ENCODE measurements at places on chromosomes 11 and 22.
A peak's percentile ranks its signal among the peaks of the same experiment; 100 is the strongest.

DNA sequence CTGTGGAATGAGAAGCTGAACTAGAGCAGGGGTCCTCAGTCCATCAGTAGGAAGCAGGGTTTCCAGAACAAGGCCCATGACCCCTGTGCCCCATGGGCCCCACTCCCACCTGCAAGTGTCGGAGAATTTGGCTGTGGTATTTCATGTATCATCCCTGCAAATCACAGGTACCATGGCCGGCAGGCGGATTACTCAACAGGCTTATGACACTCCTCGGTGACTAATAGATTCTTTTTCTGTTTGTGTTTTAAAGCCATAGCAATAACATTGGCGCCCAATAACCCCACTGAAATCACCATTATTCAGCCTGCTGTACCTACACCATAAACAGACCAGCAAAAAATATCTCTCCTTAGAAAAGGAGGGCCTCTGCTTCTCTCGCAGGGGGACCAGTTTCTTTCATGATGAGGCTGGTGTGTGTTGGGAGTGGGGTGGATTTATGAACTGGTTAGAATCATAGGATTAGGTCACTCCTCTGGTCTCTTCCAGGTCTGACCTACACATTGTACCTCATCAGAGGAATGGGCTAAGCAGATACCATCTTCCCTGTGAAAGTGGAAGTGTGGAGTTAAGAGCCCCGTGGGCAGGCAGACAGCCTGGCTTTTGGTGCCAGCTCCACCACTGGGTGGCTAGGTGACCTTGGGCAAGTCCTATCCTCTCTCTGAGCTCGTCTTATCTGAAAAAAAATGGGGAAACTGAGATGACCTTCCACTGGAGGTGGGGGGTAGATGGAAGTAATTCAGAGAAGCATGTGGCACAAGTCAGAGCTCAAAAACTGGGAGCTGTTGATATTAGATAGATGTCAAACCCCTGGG lies 60.2 kb upstream of the WNT11 start:
- no peak for DNase-seq

- DNase-seq = no peak
Observed at GRCh38 chr22:32967386-32968101, 90.6 kb downstream of the SYN3 start.

DNA sequence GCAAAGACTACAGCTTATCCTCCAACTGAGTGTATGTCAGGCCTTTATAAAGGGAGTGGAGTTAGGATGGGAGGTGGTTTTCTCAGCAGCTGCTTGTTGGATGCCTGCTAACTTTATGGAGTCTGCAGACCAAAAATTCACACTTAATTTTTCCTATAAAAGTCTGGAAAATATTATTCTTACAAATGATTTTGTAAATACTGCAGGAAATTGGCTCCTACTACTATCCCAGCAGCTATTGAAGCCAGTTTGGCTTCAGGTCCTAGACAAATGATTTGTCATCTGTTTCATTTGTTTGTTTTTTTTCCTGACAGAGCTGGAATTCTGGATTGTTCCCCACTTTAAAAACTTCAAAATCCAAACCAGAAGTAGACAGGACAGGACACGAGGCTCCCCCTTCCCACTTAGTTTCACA lies 292.5 kb downstream of the TMEM135 start:
- no peak for DNase-seq

DNA sequence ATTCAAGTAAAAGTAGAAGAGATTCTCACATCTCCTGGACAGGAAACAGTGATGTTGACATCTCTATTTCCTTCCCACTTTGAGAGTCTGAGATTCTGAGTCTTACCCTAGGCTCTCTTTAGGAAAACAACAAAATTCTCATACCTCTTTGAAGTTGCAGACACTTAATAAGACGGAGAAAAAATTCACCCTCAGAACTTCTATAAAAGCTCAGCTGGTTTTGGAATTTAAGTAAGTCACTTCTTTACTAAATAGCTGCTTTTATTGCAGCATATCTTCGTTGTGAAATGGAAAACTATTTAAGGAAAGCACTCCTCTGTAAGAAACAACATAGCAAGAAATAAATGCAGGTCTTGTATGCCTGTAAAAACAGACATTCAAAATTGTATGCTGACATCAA lies 79.1 kb downstream of the MSANTD4 start:
- DNase-seq = no peak

GRCh38 chr22:20904008-20904979 lies 12.9 kb upstream of the CRKL start:
- DNase-seq = no peak

DNA sequence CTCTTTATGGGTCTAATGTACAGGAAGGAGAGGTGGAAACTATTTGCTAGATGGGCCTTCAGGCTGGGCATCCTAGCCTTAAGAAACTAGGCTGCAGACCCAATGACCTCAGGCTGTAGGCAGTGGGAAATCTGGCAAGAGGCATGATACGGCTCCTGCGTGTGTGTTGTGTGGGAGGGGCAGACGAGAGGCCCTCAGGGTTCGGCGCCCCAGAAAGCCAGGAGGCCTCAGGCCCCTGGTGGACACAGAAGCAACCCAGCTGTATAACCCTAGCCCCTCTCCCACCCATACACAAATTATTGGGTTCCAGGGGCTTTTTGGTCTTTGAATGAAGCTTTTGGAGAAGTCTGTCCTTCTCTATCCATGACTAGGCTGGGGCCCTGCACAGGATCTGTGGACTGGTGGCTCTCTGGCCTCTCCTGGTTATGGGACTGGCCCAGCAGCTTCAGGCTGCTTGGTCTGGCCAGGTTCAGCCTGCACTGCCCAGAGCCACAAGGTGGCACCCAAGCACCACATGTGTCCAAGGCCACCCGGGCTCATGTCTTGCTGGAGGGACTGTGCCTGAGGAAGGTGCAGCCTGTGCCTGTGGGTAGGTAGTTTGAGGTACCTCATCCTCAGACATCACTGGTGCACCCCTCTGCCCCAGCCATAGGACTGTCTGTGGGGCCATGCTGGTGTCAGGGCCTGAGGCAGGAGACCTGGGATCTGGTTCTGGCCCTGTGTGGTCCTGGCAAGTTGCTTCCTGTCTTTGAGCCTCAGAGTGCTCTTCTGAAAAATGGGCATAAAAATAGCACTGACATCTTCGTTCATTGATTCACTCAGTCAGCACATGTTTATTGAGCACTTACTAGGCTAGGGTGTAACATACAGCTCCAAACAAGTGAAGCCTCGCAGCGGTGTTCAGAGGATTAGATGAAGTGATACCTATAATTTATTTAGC lies 87.5 kb downstream of the RRM1 start:
- DNase-seq = peak; percentile 28

GRCh38 chr11:33774736-33775466 lies 581 bp upstream of the FBXO3 start:
- DNase-seq = no peak

DNA sequence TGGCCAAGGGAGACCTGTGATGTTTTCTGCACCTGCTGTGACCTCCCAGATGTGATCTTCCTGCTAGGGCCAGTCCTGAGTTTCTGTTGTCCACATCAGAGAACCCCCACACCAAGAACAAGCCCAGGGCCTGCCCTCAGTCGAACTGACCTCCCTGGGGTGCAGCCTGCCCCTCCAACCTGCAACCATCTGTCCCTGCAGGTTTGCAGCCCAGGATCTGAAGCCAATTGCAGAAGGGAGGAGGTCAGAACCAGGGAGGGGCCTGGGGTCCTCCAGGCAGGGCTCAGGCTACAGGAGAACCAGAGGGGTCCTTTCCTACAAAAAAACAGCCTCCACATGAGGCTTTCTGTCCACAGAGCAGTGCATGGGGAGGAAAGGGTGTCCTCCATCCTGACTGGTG lies 807 bp downstream of the TRIM3 start:
- no peak for DNase-seq

GRCh38 chr11:66082946-66083698 lies 13.1 kb downstream of the PACS1 start:
- no peak for DNase-seq

GRCh38 chr22:35318346-35319215 lies 18.9 kb downstream of the TOM1 start:
- DNase-seq = no peak

DNA sequence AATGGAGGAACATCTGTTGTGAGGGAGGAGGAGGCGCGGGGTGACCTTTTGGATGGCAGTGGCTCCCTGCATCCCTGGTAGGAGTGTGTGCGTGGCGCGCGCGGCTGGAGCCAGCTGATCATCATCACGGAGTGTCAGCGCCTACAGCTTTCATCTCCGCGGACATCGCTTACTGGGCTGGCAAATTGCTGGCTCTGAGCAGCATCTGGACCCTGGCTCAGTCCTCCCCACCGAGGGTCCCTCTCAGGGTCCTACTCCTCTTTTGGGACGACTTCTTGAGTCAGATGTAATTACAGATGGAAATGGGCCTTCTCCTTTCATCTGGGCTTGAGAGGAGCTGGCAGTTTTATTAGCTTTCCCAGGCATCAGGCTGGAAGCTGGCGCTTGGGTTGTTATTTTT lies 85.3 kb downstream of the CACNA1I start:
- no peak for DNase-seq

DNA sequence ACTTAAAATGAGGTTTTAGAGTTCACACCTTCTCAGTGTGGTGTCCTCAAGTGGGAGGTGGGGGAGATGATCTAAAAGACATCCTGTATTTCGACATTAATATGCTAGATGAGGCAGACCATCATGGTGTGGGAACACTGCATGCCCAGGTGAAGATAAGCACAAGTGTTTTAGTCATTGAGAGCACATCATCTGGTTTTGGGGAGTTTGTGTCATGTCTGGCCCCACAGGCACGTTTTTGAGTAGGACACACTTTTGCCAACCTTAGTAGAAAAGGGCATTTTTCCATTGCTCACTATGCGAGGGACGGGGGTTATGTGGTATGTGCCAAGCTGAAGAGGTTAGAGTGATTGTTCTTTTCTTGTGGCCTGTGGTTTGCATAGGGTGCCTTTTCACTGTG lies 189.3 kb downstream of the DBX1 start:
- DNase-seq = no peak

DNA sequence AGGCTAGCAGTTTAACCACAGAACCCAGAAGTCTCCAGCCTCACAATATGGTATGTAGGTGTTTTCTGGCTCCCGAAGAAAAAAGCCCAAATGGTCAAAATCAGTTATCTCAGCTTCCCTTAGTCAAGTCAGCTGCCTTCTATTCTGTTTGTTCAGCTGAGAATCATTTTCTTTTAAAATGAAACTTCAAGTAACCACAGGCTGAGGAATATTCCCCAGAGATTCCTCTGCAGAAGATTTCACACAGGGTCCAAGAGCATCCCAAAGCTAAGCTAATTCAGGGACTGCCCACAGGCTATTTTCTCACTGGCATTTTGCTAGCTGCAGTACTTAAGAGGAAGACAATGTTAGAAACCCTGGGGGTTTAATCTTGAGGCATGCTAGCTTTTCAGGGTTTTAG lies 977.0 kb upstream of the CHORDC1 start:
- no peak for DNase-seq

DNA sequence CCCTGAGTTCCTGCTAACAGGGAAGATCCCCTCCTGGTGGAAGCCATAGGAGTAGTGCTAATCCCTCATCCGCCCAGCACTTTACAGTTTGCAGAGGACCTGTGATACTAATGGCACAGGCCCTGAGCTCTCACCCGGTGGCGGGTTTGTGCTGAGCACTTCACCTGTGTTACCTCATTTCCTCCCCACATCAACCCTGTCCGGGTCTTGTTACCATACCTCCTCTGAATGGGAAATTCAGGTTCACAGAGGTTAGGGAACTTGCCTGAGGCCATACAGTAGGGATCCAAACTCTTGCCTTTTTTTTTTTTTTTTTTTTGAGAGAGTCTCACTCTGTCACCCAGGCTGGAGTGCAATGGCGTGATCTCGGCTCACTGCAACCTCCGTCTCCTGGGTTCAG lies 25.2 kb downstream of the CAPN1 start:
- DNase-seq = no peak

GRCh38 chr22:30000566-30000965 lies 79.7 kb upstream of the HORMAD2 start:
- peak; percentile 8 for DNase-seq

DNA sequence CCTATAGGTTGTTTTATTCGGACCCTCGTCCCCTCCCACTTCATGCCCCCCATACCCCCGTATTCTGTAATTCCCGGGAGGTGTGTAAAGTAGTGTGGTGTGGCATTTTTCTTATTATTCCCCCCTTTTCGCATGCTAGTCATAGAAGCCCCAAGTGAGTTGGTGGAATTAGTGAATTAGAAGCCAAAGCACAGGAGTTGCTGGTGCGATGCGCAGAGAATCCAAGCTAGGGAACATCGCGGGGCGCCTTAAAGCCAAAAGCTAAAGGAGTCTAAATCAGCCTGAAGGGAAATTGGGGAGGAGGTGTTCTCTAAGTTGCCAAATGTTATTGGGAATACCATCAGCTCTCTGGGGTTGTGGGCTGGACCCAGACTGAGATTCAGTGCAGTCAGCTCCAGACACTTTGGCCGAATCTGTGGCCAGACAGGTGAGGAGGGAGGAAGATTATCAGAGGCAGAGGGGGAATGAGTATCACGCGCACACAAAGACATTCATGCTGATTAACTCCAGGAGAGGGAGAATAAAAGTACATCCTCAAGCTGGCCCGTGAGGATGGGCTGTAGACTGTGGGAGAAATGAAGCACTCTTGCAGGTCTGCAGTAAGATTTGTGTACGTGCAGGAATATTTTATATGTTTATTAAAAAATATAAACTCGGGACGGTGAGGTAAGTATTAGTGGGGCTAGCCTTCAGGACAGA lies 102.8 kb upstream of the HSD17B12 start:
- no peak for DNase-seq

- DNase-seq = no peak
Observed at GRCh38 chr11:77205467-77206263, 77.6 kb downstream of the MYO7A start.

- DNase-seq = no peak
Observed at GRCh38 chr11:71240865-71241691, 11.3 kb downstream of the SHANK2 start.

DNA sequence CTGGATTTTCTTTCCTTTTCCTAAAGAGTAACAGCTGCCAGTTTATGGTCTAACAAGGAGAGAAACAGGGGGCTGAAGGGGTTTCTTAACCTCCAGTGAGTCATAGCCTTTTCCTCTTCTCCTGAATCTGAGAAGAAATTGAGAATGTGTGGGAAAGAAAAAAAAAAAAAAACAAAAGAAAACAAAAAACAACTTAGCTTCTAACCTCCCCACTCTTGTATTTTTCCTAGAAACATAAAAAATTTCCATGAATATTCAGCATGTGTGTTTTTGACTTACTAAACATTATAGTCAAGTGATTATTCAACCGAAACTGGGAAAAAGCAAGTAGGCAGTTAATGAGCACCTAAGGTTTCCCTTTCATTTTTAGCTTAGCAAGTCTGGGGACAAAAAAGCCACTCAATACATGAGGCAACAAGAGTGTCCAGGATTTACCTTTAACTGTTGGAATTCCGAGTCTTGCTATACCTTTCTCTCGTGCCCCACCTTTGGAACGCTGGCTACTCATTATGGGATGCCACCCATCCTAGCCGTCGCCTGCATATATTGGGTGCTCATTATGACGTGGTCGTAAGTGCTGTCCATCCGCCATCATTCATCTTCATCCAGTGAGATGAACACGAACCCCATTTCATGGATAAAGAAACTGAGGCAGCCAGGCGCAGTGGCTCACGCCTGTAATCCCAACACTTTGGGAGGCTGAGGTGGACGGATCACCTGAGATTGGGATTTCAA lies 2.4 kb downstream of the ASPHD2 start:
- no peak for DNase-seq

Measured in stimulated activated CD4-positive, alpha-beta T cell treated with anti-CD3 and anti-CD28 coated beads, Interleukin-12 subunit alpha, Interleukin-12 subunit beta, amount 100 ng/mL, for 24 hours (primary cell).